Spinal cord (tissue), 10 donors: ENCODE measurements at places on chromosomes 13 and 19. TPM values are rescaled to one million over a fixed set of nuclear protein-coding genes. Genes with fewer than 3 reads are reported as not detected.

DNA sequence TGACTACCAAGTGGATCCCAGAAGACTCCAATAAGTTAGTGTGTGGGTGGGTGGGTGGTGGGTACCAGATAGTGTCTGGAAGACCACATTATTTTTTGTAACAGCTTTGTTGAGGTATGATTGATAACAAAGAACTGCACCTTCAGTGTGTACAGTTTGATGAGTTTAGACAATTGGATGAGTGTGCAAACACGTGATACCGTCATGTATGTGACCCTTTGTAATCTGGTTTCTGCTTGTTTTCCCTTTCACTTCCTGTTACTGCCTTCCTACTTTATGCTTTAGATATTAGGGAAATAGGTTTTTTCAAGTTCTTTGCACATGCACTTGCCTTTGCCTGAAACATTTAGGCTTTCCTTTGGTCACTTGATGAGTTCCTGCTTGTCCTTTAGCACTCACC lies 8.5 kb downstream of the RPL21 start:
- H3K4me1 ChIP-seq = peaks cover 7% of the 10 kb centered on the region
- H3K36me3 ChIP-seq = peaks cover 24% of the 10 kb centered on the region
- no peak overlapping the region for H3K4me3 ChIP-seq

- H3K27me3 ChIP-seq = no peaks in the 10 kb centered on the region
- H3K27ac ChIP-seq = no peak overlapping the region
- DNase-seq = no peak
- no peak overlapping the region for H3K4me3 ChIP-seq
Observed at GRCh38 chr19:45130888-45131615, 29.7 kb downstream of the NKPD1 start.

DNA sequence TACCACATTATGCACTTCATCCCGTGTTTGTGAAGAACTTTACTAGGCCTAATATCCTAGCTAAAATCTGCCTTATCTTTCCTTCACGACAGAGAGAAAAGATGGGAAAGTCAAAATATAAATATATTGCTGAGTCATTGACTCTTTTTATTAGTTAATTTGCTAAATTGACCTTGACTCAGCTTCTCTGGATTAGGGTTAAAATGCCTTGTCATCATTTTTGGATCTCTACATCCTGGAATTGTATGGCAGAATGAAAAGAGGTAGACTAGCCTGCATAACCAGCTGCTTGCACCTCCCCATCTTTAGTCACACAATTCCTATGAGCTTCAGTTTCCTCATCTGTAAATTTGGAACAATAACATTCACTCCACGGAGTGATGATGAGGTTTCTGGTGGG lies 280.3 kb downstream of the DCT start:
- no peak overlapping the region for H3K4me3 ChIP-seq
- H3K27ac ChIP-seq = no peak overlapping the region
- H3K27me3 ChIP-seq = no peaks in the 10 kb centered on the region

DNA sequence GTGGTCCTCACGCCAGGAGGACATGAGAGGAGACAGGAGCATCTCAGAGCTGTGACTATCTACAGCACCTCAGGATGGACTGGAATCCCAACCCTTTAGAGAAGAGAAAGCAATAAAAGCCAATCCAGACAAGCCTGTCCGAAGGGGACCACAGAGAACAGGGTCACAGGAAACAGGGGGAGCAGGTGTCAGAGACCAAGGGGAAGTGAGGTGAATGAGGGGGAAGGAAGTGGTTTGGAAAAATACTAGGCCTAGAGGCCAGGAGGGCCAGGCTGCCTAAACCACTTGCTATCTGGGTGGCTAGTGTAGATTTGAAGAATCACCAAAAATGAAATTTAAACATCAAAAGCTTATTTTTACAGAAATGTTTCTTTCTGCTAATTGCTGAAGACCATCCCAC lies 16.2 kb downstream of the TMTC4 start:
- H3K36me3 ChIP-seq = peaks cover 33% of the 10 kb centered on the region
- H3K4me3 ChIP-seq = no peak overlapping the region
- DNase-seq = no peak
- peaks cover 10% of the 10 kb centered on the region for H3K4me1 ChIP-seq

DNA sequence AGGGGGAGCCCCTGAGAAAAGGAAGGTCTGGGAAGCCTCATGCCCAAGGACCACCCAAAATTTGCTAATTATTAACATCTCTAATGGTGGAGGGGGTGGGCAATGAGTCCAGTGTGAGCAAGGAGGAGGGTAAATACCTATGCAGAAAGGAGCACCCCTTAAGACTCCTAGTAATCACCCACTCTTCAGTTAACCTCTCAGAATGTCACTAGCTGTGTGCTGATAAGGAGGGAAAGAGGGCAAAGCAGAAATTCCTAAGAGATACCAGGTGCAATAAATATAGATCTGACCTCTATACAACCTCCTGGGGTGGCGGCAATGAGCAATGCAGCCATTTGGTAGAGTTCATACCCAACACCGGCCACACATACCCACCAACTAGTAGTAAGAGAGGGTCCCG lies 12.7 kb upstream of the DPY19L3 start:
- no peak overlapping the region for H3K4me3 ChIP-seq
- DNase-seq = no peak
- H3K27ac ChIP-seq = no peak overlapping the region
- no peaks in the 10 kb centered on the region for H3K36me3 ChIP-seq
- H3K27me3 ChIP-seq = no peaks in the 10 kb centered on the region
- H3K4me1 ChIP-seq = no peaks in the 10 kb centered on the region

GRCh38 chr19:13154241-13154778 lies 4.1 kb downstream of the IER2 start:
- H3K27me3 ChIP-seq = peaks cover 3% of the 10 kb centered on the region
- H3K4me3 ChIP-seq = peak overlapping the region; percentile 75
- H3K36me3 ChIP-seq = peaks cover 10% of the 10 kb centered on the region
- DNase-seq = no peak
- peak overlapping the region; percentile 98 for H3K27ac ChIP-seq
- peaks cover 53% of the 10 kb centered on the region for H3K4me1 ChIP-seq

DNA sequence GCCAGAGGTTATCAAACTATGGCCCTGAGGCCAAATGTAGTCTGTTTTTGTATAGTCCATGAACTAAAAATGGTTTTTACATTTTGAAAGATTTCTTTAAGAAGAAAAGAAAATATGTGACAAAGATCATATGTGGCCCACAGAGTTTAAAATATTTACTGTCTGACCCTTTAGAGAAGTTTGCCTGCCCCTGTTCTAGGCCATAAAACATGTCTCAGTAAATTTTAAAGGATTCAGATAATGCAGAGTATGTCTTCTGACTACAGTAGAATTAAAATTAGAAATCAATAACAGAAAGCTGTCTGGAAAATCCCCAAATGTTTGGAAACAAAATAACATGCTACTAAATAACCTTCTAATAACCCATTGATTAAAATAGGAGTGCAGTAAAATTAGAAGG lies 86.3 kb downstream of the KCNRG start:
- no peaks in the 10 kb centered on the region for H3K27me3 ChIP-seq
- no peak for DNase-seq
- no peaks in the 10 kb centered on the region for H3K4me1 ChIP-seq
- H3K27ac ChIP-seq = no peak overlapping the region
- H3K36me3 ChIP-seq = no peaks in the 10 kb centered on the region

Gene CHST8
- 3.3 TPM for total RNA-seq

- H3K27me3 ChIP-seq = no peaks in the 10 kb centered on the region
- H3K27ac ChIP-seq = no peak overlapping the region
- H3K36me3 ChIP-seq = peaks cover 13% of the 10 kb centered on the region
- no peaks in the 10 kb centered on the region for H3K4me1 ChIP-seq
Observed at GRCh38 chr13:49733181-49733951, 42.1 kb upstream of the EBPL start.

DNA sequence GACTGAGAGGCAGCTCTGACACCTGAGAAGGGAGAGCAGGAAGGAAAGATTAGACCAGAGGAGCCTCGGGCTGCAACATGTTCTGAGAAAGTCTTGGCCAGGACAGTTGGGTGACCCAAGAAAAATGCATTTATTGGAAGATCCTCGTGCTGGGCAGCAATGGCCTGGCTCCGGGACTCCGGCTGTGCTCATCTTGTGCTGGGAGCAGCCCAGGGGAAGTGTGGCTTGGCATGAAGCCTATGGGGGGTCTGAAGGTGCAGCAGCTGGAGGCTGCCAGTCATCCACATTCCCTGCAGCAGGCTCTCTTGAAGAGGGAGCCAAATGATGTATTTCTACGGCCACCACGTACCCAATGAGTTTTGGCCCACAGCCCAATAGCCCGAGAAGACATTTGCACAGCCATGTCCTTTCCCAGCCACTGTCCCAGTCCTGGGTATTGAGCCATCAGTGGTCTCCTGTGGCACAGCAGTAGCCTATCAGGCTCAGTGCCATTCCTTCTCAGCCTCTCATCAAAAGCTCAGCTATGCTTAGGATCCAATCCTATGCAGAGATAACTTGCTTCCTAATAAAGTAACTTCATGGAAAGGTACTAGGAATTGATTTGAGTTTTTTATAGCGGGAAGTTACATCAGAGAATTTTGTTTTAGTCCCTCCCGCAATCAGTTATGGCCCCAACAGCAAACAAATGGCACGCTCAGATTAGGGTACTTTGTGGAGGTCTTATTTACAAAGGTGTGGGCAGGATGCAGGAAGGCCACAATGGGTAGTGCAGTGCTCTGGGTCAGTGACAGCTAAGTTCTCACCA lies 76.0 kb upstream of the MEDAG start:
- peaks cover 19% of the 10 kb centered on the region for H3K4me1 ChIP-seq
- peak; percentile 37 for DNase-seq
- H3K36me3 ChIP-seq = no peaks in the 10 kb centered on the region
- H3K27ac ChIP-seq = no peak overlapping the region
- H3K4me3 ChIP-seq = no peak overlapping the region
- peaks cover 7% of the 10 kb centered on the region for H3K27me3 ChIP-seq

Gene HIPK4
- 0.11 TPM for total RNA-seq

DNA sequence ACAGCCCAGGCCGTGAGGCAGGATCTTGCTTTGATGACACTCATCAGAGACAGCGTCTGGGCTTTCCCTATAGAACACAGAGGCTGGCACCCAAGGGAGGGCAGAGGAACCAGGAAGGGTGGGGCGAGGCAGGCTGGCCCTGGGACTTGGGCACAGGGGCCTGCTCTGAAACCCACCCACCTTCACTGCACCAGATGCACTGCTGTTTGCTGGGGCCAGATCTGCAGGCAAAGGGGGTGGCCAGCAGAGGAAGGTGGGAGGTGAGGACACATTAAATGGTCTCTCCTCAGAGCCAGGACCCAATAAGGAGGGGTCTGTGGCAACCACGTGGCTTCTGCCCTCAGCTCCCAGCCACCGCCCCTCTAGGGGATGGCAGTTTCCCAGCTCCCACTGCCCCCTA lies 6.6 kb upstream of the VSTM2B start:
- H3K4me1 ChIP-seq = peaks cover 14% of the 10 kb centered on the region
- H3K4me3 ChIP-seq = no peak overlapping the region
- peaks cover 6% of the 10 kb centered on the region for H3K27me3 ChIP-seq
- H3K27ac ChIP-seq = no peak overlapping the region
- no peaks in the 10 kb centered on the region for H3K36me3 ChIP-seq
